ENCODE measurements at places on chromosomes 1 and 21.

- no peak for DNase-seq
Measured at GRCh38 chr21:34797921-34798535, 129.2 kb downstream of the CLIC6 start.

- no peak for DNase-seq
Measured at GRCh38 chr1:66519992-66520391, 14.0 kb upstream of the SGIP1 start.

DNA sequence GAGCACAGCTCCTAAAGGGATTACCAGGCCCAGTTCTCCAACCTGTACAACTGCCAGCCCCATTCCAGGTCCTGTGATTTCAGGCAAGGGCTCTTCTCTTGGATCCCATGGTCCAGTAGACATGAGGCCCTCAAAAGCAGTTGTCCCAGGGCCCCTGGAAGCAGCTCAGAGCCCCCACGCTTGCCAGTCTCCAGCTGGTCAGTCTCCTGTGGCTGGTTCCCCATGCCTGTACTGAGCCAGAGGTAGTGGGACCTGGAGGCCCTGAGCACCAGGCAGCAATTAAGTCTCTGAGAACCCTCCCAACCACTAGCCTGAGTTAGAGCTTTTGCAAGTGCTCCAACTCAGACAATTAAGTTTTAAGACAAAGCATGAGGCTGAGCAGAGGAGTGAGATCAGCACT is 36.9 kb downstream of the CDC42BPA start:
- no peak for DNase-seq

GRCh38 chr1:155184351-155184811 is 10.7 kb downstream of the TRIM46 start:
- DNase-seq, result no peak

- no peak for DNase-seq
Measured at GRCh38 chr1:241225741-241226140, 131.3 kb downstream of the RGS7 start.

DNA sequence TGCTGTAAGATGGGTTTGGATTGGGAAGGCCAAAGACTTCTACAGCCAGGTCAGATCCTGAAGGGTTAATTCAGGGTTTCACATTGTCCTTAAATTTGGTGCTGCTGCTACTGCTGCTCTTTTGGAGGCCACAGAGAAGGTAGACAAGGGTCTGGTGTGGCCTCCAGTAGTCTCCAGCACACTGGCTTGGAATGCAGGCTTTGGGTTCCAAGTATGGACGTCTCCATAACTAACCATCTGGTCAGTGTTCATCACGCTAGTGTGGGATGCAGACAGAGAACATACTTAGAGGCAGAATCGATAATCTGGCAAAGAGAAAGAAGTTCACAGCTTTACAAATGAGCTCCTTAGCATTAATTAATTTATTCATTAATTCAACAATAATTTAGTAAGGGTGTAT is 154.1 kb downstream of the ZBTB18 start:
- no peak for DNase-seq

DNA sequence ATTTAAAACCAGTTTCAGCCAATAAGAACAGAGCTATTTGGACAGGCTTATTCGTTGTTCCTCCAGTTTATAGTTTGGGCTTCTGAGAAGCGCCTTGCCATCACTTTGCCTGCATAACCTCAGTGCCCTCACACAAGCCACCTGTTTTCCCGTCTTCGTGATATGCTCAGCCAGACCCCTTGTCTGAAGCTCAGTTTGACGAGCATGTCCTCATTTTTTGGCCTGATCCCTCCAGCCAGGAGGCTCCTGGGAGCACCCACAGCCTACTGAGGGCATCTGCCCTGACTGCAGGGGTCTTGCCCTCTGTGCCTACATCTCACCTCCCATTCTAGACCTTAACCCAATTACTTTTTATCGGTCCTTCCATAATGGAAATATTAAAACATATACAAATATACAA is 95.3 kb downstream of the ADARB1 start:
- no peak for DNase-seq

DNA sequence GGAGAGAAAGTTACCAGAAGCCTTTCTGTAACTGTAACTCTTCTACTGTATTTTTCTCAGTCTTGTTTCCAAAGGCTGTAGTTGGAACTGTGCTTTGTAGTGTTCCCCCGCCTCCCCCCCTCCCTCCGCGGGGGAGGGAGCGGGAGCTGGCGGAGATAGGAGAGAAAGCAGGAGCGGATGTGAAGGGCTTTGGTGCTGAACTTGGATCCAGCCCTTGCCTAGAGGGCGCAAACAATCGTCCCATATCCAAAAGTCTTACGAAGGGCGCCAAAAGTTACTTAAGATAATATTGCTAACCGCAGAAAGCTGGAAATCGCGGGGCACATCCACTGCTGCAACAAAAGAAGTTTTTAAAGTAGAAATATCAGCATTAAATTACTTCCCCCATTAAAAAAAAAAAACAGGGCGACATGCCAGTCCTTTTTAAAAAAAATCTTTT is 2.4 kb upstream of the NFIA start:
- no peak for DNase-seq

- DNase-seq, result peak; percentile 73
Measured at GRCh38 chr1:226798427-226799411, 59.6 kb upstream of the ITPKB start.

GRCh38 chr1:115531631-115532264 is 110.0 kb upstream of the VANGL1 start:
- no peak for DNase-seq

DNA sequence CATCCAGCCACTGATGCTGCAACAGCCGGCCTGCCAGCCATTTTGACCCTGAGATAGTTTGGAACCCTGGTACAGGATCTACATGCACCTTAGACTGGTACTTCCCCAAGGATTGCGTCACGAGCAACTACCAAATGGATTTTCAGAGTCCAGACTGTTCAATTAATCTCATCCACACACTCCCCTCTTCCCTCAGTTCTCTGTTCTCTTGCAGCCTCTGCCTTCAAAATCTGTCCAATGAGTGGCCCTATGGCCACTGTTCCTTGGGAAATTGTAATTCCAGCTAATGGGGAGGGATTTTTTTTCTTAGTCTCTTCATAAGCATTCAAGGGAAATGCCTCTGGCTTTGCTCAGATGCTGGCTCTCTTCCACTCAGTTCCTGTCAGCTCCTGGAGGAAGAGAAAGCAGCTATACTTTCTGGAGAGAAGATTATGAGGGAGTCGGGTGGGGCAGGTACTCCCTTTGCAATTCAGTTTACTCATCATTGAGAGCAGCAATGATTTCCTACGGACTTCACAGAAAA is 19.8 kb upstream of the UAP1 start:
- DNase-seq, result no peak

DNA sequence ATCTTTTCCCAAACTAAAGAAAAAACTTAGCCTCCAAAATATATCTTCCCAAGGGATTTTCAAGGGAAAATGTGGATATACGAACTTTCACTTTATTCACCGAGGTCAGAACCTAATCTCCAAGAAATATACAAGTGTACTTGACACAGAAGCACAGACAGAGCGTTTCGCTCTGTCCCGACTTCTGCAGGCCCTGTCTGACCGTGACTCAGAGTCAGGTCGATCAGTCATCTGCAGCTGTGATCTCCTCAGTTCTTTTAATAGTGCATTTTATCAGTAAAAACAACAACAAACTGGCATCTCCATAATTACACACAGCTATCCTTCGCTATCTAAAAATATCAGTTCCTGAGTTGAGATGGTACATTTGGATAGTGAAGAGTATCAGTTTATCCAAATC is 226.6 kb downstream of the TM2D1 start:
- no peak for DNase-seq

GRCh38 chr1:81989524-81989923 is 188.8 kb downstream of the ADGRL2 start:
- DNase-seq, result no peak

- DNase-seq, result no peak
Measured at GRCh38 chr21:33783187-33783979, 132.2 kb downstream of the ATP5PO start.

GRCh38 chr1:24948079-24948827 is 18.2 kb upstream of the RUNX3 start:
- no peak for DNase-seq

GRCh38 chr21:19322360-19322759 is 918.8 kb upstream of the TMPRSS15 start:
- DNase-seq, result no peak

DNA sequence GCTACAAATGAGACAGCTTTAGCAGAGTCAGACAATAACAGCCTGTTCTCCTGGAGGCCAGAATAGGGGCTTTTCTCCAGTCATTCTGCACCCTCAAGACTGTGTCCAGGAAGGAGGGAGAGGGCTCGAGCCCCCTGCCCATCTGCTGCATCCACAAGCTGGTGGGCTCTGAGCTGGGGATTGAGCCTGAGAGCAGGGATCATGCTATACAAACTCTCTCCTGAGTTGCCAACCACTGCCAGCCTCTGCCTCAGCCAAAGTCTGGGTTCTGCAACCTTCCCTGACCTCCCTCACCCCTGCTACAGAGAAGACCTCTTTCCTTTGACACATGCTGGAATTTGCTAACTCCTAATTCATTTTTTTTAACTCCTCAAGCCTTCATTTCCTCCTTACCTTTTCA is 14.8 kb upstream of the PPM1J start:
- DNase-seq, result no peak

DNA sequence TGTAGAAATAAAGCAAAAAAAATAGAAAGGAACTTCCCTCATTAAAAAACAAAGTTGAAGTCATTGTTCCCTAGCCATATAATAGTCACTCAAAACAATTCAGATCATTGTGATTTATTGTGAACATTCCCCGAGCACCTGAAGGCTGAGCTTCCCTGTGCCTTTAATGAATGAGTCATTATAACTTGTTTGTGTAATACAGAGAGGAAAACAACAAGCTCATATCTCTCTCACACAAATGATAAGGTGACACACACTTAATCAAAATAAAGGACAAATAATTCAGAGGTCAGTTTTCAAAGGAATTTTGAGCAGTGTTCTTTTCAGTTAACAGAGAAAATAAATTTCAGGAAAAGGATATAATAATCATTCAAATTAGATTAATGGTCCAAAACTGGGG is 326.2 kb downstream of the DUSP10 start:
- DNase-seq, result no peak

DNA sequence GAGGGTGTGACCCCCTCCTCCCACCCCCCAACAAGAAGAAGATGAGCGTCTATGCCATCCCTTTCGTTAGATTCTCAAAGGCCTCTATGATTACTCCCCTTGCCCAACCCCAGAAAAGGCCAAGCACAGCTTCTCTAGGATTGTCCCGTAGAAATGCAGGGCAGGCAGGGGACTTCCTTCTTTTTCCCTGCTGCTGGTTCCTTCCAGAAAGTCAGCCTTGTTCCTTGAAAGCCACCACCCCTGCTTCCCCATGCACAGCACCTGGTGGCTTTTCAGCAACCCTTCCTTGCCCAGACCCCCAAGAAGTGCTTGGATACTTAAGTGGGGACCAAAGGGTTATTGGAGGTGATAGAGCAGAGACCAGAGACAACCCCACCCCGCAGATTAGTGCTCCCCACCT is 75.1 kb downstream of the ARHGEF10L start:
- DNase-seq, result no peak

DNA sequence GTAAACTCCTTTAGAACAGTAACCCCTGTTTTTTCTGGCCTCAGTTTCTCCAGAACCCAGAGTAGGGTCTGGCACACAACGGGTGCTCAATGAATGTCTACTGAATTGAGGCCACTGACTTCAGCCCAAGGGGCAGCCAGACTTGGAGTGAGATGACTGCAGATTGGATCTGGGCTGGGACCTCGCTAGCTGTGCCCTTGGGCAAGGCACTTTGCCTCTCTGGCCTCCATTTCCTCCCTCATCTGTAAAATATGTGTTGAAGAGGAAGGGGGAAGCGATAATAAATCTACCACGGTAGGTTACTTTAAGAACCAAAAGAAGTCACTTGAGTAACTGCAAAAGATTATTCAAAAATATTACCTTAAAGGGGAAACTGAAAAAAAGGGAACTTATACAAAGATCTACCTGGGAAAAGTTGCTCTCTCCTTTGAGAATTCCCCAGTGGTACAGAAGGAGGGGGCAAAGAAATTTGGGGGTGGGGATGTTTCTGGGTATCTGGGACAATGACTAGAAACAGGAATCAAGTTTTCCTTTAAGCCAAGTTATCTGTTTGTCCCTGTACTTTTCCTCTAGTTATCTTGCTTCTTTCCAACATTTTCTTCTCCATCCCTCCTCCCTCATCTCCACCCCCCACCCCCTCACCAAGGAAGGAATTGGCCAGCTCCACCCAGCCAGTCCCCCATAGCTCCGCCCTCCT is 394 bp upstream of the GRHL3 start:
- no peak for DNase-seq

All from GM06990 (cell line).